ENCODE measurements at places on chromosomes 1 and 21.

DNA sequence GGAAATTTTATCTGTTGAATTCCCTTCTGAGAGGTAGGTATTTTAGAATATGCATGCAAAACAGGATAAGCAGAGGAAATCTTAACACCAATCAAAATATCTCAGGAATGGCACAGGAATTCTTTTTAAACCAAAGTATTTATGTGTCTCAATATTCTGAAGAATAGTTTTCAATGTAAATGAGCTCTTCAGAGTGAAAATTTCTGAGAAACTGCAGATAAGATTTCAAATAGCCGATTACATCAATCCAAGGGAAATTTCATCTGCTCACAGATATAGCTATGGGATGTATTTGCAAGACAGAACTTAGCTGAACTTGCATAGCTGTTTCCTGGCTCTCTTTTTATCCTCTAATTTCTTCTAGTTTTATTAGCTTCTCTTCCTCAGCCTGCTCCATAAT, 209.5 kb downstream of the GRIK1 start:
- no peak for DNase-seq

GRCh38 chr1:215344539-215344938, 222.6 kb upstream of the KCTD3 start:
- no peak for DNase-seq

DNA sequence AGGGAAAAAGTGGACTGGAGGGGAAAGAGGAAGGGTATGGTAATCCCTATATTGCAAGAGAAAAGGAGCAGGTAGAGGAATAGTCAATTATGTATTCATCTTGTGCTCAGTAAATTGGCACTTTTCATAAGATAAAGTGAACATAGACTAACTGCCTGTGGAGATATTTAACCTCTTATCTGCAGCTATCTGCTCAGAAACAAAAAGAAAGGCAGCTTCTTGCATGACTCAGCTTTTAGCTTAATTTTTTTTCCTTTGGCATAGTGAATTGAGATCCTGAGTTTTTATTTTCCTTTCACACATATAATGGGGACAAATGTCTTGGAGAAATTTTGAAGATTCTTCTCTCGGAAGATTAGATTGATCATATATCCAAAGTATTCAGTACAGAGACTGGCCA, 127.6 kb upstream of the F3 start:
- DNase-seq: no peak

DNA sequence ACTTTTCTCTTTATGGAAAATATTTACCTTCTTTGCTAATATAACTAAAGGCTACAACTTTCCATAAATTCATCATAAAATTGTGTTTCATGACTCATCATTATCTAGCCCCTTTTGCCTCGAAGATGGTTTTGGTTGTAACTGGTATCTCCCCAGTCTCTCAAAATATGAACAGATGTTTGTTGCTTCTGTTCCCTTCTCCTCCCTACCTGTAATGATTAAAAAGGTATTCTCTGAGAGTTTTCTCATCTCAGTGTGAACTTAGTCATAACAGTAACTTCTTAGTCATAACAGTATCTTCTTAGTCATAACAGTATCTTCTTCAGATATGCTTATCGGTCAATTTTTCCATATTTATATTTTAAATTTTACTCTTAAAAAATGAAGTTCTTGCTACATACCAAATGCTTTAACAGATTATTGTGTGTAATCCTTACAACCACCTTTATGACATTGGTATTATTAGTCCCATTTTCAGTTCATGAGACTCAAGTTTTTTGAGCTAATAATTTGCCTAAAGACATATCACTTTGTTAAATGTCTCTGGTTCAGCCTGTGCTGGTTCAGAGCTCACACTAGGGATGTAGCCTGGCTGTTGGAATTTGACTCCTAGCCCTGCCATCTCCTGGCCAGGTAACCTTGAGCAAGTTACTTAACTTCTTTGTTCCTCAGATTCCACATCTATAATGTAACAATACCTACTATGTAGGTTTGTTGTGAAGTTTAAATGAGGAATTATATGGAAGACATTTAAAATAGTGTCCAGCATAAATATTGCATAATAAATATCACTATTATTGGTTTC, 32.6 kb downstream of the ATP1B1 start:
- no peak for DNase-seq

DNA sequence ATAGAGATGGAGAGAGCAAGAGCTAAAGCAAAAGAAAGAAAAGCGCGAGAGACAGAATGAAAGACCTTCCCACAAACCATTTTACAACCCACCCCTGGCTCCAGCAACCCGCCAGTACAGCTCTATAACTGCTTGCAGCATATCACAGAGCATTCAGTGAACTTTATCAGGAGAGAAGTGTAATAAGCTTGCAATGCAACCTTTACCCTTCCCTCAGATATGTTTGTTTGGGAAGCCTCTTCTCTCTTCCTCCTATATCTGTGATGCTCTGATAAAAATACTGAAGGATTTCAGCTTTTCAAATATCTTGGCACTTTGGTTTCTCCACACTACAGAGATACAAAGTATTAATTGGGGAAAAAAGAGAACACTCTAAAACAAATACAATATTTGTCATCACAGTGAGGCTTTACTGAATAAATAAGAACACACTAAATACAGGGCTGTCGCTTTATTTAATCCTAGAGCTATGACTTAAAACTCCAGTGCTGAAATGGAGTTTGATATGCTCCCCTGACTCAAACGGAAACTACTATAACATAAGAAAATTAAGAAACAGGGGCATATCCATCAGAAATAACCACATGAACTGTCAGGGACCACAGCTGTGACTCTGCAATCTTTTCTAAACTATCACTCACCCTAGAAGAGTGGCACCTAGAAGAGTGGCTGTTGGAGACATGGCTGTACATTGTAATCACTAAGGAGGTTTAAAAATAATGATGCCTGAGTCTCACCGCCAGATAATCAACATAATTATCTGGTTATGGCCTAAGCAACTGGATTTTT, 6.7 kb downstream of the CRP start:
- DNase-seq: no peak

- no peak for DNase-seq
Observed at GRCh38 chr1:51410568-51411460, 80.5 kb upstream of the TTC39A start.

- no peak for DNase-seq
Observed at GRCh38 chr1:244810221-244810620, 25.2 kb upstream of the COX20 start.

- no peak for DNase-seq
Observed at GRCh38 chr1:31366796-31367195, 6.1 kb downstream of the FABP3 start.

DNA sequence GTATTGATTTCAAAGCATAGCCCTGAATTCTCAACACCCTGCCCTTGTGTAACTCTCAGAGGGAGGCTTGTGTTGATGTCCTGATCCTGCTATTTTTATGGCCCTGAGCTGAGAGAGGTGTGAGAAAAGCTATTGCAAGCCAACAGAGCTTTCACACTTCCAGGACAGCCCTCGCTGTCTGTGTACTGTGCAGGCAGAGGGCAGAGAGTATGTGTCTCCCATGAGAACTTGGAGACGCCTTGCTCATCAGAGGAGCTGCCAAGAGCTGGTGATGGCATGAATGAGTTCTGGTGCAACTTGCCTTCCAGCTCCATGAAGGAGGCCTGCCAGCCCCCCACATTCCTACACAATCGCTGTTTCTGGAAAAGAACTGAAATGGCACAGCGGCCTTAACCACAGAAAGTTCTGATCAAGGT, 144.1 kb upstream of the AJAP1 start:
- DNase-seq: no peak

DNA sequence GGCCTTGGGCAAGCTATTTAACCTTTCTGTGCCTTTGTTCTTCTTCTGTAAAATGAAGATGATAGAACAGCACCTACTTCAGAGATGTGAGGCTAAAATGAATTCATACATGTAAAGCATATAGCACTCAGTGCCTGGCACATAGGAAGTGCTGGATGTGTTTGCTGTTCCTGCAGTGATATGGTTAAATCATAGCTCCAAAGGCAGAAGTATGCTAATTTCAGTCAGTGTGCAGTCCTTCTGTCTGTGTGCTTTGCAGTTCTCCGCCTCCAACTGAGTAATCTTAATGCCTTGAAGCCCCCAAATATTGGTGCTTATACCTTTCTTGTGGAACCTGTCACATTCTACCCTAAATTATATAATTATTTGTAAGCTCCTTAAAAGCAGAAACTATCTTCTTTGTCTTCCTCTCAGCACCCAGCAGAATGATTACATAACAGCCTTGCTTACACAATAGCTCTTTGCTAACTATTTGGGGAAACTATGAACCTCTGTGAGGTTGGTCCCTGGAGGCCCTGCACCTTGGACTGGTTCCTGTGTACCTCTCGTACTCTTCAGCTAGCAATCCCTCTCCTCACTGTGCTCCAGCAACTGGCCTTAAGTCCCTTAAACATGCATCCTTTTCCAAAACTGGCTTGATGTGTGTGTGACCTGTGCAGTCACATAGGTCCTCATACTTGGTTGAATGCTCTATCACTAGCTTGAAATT, 57.0 kb upstream of the CACYBP start:
- DNase-seq: no peak

GRCh38 chr1:54542120-54542961, 5.7 kb upstream of the ACOT11 start:
- DNase-seq: no peak

DNA sequence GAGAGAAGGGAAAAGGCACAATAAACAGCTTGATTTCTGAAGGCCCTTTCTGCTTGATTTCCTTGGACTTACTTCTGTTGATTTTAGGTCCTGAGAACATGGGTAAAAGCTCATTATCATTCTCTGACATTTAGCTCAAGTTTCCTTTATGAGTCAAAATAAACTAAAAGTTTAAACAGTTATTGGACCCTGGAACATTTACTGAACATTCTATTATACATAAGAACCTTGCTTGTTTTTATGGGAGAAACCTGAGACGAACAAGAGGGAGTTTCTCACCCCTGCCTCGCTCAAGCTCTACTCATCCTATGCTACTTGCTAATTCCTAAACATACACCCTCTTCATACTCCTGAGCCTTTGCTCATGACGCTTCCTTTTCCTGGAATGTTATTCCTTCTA, 538.3 kb upstream of the PKN2 start:
- DNase-seq: no peak

- DNase-seq: no peak
Observed at GRCh38 chr1:6447818-6448748, 17.9 kb downstream of the TNFRSF25 start.

DNA sequence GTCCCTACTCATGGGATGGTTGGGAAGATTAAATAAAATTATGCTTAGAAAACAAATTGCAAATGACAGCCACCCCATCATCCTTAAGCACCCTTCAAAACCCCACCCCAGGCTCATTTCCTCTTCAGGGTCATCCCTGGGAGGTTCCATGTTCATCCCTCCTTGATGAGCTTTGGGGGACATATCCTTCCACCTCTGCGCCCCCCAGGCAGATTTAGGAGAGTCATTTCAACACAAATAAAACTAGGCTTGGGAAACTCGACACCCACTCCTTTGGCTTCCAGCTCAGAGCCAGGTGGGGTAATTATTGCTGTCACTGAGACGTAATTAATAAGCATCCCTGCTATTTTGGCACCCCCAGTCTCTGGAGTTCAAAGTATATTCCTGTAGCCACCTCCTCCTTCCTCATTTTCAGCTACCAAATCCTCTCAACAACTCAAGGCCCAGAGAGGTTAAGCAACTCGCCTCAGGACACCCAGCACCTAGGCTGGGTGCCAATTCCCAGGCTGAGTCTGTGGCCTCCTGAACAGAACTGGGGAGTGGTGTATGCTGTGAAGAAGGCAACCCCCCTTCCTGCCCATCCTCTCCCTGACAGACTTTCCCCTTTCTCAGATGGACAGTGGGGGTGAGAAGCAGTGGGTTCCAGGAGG, 595 bp downstream of the CRYBG2 start:
- no peak for DNase-seq

GRCh38 chr21:39645331-39645730, 32.6 kb downstream of the B3GALT5 start:
- DNase-seq: no peak

DNA sequence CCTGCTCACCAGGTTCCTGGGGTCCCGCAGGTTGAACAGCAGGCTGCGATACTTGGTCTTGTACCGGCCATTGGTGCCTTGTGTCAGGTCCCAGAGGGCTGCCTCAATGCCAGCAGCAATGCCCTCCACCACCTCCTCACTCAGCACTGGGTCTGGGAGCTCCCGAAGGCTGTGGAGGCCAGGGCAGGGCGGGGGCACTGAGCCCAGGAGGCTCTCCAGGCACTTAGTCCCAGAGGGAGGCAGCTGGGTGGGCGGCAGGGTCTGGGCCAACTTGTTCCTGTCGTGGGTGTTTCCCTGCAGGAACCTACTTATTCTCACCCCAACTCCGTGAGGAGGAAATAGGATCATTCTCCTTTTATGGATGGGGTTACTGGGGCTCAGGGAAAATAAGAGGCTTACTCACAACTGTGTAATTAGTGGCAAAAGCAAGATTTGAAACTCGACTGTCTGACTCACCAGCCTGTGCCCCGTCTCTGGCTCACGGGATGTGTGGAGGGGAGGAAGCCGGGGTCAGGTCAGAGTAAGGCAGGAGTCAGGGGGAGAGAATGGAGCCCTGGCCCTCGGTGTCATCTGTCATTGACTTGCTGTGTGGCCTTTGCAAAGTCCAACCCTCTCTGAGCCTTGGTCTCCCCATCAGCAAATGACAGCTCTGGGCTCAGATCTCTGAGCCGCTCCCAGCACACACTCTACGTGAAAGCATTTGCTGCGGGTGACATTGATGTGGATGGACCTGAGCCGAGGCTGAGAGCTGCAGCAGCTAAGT, 17.2 kb downstream of the SPOCD1 start:
- no peak for DNase-seq

GRCh38 chr21:20997636-20998455, at the start of gene NCAM2:
NCAM2 (plus strand) TSS chr21:20998409.
- no peak for DNase-seq

- DNase-seq: no peak
Observed at GRCh38 chr1:59498640-59499039, 201.7 kb downstream of the FGGY start.

Data from hematopoietic multipotent progenitor cell treated with erythropoietin and hydrocortisone succinate and interleukin-3 and kit ligand, for 17 days (in vitro differentiated cells).